ENCODE measurements at places on chromosomes 5 and 9.
A peak's percentile ranks its signal among the peaks of the same experiment; 100 is the strongest.

DNA sequence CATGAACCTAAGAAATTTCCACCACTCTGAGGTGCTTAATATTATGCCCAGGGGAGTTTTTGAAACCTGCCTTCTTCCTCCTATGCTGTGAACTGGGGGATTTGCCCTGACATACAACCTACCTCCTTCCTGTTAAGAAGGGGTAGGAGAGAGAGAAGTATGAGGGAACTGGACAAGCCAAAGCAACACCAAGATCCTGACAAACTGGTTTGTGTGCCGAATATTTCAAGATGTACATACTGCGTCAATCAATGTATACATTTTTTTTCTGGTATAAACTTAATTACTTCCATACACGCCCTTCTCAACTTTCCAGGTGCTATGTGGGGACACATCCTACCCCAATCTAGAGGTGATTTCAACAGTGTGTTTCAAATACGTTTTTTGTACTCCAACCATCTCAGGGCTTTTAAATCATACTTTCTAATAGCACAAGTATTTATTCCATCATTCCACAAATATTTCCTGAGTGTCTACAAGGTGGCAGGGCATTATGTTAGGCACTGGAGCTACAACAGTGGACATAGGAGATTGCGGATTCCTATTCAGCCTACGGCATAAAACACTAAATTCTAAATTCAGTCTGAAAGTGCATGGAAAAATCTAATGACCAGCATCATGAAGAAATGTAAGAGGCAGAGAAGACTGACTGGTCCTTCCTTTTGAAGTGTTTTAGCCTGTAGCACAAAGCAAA lies 70.1 kb upstream of the IFNK start:
- DNase-seq, result no peak

DNA sequence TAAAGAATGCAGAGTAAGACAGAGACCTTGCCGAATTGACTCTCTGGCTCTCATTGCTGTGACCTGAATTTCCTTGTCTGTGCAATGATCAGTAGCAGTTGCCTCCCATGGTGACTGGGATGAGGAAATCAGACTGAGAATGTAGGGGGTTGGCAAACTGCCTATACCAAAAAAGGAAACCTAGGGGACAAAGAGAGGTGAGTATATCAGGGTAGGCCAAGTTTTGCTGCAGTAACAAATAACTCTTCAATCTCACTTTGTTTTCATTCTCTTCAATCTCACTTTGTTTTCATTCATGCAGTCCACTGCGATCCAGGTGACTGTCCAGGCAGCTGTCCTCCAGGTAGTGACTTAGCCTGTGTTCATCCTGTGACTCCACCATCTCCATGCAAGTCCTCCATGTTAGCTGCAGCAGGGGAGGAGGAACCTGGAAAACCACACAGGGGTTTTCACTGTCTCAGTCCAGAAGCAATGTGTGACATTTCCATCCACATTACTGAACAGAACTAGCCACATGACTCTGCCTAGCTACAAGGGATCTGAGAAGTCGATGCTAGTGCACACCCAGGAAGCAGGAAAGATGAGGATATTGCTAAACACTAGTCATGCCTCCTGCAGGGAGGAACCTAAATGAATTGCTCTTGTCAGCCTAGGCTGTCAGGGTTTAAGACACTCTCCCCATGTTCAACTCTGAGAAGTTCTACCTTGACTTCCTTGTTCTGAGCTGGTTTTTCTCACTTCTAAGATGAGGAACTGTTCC lies 26.0 kb downstream of the TMEM174 start:
- no peak for DNase-seq

GRCh38 chr5:67699560-67699959 lies 503.0 kb upstream of the CD180 start:
- no peak for DNase-seq

GRCh38 chr5:88824892-88825583 lies 57.9 kb downstream of the MEF2C start:
- no peak for DNase-seq

GRCh38 chr5:165714598-165714997 lies 2209.2 kb downstream of the MAT2B start:
- no peak for DNase-seq

DNA sequence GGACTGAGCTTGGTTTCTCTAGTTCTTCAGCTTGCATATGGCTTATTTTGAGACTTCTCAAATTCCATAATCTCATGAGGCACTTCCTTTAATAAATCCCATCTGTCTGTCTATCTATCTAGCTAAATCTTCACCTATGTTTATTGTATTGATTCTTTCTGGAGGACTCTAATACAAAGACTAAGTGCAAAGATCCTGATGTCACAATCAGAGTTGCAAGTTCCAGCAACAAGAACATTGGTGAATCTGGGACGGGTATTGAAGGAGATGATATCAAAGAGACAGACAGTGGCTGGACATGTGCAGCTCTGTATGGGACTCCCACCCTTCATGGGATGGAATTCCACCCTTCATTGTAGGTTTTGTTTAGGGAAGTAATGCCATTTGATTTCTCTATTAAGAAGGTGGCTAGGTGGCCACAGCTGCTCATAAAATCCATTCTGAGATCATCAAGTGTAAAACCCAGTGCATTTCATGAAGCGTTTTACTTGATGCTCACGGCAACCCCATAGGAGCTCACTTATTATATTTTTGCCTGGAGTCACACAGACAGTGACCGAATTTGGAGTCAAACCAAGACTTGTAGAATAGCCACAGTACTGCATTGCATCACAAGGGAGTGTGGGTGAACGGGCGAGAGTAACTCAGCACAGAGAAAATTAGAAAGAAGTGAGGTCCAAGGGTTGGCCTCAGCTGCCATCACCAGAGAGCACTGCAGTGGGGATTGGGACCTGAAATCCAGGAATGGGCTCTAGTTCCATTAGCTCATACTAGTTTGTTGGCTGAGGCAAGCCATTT lies 24.9 kb downstream of the TAS2R1 start:
- no peak for DNase-seq

DNA sequence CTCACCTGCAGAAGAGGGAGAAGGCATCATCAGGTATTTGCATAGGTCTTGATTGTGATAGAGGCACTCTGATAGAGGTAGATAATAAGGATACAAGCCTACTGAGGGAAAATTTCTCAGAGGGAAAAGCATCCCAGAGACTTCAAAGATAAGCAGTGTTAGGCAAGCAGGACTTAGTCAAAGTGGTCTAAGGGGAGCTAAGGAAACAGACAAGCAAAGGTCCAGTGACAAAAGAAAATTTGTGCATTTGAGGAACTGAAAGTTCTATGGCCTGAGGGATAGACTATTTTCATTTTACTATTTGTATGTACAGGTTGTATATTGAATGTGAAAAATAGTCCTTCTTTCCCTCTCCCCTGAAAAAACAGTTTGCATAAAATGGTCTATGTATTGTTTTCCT lies 27.4 kb downstream of the OXCT1 start:
- no peak for DNase-seq

- DNase-seq, result no peak
Observed at GRCh38 chr5:135828782-135829127, 5.7 kb upstream of the SLC25A48 start.

GRCh38 chr5:179163236-179164155 lies 103.3 kb downstream of the ZNF354C start:
- DNase-seq, result no peak

- DNase-seq, result no peak
Observed at GRCh38 chr5:81268521-81269196, 32.7 kb upstream of the ZCCHC9 start.

- DNase-seq, result no peak
Observed at GRCh38 chr9:136326061-136326760, 1.1 kb upstream of the GPSM1 start.

DNA sequence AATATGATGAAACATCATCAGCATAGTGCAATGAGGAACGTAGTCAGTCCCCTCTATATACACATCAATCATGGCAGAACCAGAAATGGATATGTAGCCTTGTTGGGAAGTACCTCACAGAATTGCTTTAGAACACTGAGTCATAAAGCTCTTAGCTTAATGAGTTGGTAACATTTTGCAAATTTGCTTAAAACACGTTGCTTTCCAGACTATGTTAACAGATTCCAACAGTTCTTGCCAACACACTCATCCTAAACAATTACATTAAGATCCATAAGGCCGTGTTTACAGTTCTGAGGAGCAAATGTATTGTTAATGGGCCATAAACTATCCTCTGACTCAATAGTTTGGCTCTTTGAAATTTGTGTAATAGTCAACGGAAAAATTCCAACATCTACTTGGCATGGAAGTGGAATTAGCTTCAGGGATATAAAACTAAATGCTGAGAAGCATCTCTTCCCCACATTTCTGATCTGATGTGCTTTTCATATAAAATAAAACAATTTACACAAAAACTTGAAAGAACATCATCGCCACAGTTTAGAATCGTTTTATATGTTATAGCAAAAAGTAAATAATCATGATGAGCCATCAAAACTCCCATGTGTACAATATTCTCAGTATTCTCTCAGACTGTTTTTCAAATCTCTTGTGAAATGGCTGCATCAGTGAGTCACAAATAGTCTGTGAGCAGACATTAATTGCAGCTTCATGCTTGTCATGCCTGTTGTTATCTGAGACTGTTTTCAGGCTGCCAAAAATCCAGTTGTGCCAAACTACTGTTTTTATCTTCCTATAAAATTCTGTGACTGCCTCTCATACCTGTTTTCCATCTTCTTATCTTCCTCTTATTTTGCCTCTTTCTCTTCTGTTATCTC lies 291.9 kb downstream of the COX7C start:
- no peak for DNase-seq

DNA sequence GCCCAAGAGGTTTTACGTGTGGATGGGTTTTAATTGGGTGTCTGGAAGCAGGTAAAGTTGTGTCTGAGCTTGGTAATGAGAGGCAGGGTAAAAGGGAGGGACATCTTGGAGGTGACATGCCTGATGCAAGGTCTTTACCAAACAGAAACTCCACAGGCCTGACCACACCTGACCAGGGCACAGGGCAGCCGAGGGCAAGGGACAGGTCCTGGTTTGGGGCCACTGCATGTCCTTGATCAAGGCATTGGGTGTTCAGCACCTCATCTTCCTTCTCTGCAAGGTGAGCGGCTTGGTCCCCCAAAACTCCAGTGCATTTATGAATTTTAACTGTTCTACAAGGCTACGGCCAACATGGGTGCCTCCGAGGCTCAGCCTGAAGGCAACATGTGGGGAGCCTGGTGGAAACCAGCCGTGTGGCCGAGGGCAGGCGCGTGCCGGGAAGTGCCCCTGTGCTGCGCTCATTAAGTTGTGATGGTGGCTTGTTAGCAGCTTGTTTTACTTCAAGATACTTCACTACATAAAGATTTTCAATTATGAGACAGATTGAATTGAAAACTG lies 30.7 kb upstream of the LPCAT1 start:
- DNase-seq, result no peak

GRCh38 chr9:19918630-19919029 lies 129.8 kb upstream of the SLC24A2 start:
- no peak for DNase-seq

DNA sequence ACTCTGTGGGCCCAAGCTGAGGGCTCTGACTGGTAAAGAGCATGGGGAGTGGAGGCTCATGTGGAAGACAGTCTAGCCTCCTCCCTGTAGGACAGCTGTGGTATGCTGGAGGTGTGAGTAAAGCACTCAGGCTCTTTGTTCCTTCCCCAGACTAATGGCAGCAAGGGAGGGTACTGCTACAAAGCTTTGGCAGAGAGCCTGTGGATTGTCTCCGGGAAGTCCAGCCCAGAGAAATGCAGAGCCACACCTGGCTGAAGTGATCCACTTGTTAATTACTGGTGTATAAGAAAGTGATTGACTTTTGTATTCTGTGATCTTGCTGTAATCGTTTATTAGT lies 161.7 kb downstream of the OXCT1 start:
- DNase-seq, result no peak

DNA sequence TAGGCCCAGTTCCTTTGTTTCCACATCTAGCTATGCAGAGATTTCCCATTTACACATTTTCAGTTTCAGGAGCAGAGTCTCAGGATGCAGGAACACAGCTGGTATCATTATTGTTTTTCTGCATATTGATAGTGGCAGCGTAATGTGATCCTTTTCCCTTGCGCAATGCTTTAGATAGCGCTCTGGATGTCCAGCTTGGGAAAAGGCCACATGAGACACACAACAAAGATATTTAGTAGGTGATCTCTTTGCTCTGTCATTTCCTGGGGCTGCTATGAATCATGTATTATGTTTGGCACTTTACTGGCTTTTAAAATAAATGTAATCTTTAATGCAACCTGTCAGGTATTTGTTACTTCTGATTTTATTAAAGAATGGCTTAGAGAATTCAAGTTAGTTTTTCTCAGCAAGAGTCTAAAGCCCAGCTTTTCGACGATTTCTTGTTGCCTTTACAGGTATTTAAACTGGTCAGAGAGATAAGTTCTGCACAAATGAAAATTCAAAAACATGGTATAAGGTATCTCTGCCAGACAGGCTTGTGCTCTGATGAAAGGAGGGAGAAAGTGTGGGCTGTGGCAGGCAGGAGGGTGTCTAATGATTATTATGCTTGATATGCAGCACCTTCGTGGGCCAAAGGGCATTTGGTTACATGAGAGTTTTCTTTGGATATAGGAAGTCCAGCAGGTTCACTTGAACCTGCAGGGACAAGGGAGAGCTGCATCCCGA lies 42.2 kb downstream of the PTTG1 start:
- DNase-seq, result no peak

GRCh38 chr5:119063579-119064379 lies 7.1 kb upstream of the DMXL1 start:
- peak; percentile 47 for DNase-seq

DNA sequence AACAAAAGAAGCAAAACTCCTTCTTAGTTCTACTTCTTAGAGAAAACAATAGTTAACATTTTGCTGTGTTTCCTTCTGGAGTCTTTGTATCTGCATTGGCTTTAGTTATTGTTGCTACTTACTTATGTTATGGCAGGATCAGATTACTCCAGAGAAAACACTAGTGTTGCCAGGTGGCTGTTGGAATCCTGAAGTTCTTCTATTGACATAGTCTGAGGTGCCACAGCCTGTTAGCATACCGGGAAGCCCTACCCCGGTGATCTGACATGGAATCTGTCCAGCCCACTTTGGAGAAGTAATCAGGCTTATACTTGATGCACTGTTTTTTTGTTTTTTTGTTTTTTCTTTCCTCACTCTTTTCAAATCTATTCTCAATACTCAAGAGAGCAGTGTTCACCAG lies 68.5 kb upstream of the CEP78 start:
- no peak for DNase-seq

DNA sequence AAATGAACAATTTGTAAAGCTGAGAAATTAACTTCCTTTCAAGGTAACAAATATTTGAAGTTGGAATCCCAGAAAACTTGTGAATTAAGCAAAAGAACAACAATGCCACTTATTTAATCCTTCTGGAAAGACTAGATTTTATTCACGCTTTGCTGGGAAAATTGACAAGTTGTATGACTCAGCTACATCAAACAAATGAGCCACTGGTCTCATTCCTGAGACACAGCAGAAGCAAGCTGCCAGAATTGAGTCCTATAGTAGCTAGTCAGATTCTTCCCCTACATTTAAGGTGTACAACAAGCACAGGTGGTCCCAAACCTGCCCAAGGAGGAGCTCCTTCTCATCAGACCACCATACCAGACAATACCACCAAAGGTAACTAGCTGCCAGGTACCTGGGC lies 280.7 kb downstream of the SPOCK1 start:
- no peak for DNase-seq

All from SIG-M5 (cell line).